Psoas muscle (tissue), 8 donors: ENCODE measurements at places on chromosomes 3 and 15. TPM values are rescaled to one million over a fixed set of nuclear protein-coding genes. Genes with fewer than 3 reads are reported as not detected.

DNA sequence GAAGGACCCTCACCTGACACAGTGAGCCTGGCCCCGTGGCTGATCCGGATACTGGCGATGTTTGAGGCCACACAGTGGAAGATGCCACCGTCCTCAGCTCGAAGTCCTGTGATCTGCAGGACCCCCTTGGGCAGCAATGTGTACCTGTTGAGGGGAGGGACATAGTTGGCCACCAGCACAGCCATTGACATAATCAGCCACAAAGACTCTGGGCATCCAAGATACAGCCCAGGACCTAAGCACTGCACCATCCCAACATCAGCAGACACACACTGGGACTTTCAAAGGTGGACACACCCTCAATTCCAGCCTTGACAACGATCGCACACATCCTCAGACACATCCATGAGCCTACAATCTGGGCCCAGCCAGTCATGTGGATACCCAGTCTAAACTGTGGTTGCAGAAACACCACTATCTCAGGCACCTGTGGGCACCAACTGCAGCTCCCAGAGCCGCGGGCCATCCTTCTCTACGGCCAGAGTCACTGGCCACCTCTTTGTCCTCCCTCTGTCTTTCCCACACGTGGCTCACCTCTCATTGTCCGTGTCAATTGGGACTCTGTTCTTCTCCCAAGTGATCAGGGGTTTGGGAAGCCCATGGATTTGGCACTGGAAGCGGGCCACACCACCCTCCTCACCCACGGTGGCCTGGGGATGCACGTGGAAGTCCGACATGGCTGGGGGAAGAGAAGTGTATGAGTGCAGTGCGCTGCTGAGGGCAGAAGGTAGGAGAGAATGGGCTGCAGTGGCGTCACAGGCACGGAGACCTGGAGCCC, 31.0 kb downstream of the RNU5B-1 start:
- DNase-seq = no peak
- no peak overlapping the region for H3K27ac ChIP-seq
- H3K36me3 ChIP-seq = no peaks in the 10 kb centered on the region
- H3K4me3 ChIP-seq = no peak overlapping the region
- H3K4me1 ChIP-seq = no peaks in the 10 kb centered on the region
- H3K27me3 ChIP-seq = peaks cover 2% of the 10 kb centered on the region

DNA sequence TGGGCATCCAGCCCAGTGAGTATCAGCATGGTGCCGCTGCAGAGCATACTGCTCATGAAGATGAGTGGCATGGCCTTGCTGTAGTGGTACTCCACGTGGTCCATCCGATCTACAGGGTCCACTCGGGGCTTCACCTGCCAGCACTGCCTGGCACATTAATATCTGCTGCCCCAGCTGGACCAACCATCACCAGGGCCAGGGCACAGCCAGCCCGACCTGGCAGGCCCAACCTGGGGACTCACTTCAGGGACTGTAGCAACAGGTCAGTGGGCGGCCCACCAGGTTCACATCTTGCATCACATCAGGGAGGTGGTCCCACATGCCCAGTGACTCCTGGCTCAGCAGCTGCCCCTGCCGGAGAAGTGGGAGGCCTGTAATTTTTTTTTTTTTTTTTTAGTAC, 48.1 kb downstream of the CDIN1 start:
- H3K4me3 ChIP-seq = no peak overlapping the region
- H3K36me3 ChIP-seq = no peaks in the 10 kb centered on the region
- H3K4me1 ChIP-seq = peaks cover 8% of the 10 kb centered on the region
- no peak overlapping the region for H3K27ac ChIP-seq
- DNase-seq = no peak
- H3K27me3 ChIP-seq = no peaks in the 10 kb centered on the region

- no peaks in the 10 kb centered on the region for H3K36me3 ChIP-seq
- no peak overlapping the region for H3K4me3 ChIP-seq
- H3K27ac ChIP-seq = peak overlapping the region; percentile 61
These were observed 14.5 kb downstream of the SEMA3G start for GRCh38 chr3:52430416-52430810.

- no peaks in the 10 kb centered on the region for H3K27me3 ChIP-seq
- DNase-seq = no peak
- H3K36me3 ChIP-seq = no peaks in the 10 kb centered on the region
- H3K27ac ChIP-seq = no peak within 1 kb of the TSS
- H3K4me3 ChIP-seq = no peak within 1 kb of the TSS
- no peaks in the 10 kb centered on the region for H3K4me1 ChIP-seq
These were observed at the start of gene RLBP1 for GRCh38 chr15:89221543-89221942. TSS of gene RLBP1 (minus strand) at chr15:89221579. CDS start at chr15:89218975, 2,604 bp downstream.

The THRB gene
- total RNA-seq = 34.8 TPM

DNA sequence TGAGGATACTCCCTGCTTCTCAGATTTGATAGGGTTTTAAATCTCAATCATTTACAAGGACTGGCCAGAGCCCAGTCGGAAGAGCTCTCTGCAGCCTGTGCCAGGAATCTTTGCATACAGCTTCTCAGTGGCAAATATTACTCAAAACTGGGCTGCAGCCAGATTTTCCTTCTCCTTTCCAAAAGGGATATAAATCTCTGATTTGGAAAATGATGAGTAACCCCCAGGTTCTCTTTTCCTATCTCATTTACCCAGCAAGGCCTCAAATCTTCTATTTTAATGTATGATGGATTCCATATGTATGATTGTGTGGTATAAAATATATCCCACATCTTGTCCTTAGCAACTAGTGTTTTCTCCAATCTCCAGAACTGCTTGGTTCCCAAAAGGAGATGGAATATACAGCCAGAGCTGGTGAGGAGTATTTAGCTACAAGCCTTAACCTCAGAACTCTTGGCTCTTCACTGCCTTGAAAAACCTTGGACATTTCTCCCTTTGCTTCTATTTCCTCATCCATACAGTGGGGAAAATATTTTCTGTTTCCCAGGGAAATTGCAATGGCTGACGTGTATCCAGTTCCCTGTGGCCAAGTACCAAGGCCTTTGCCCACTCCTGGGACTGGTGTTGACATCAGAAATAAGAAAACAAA, 114.4 kb downstream of the ATG7 start:
- H3K27ac ChIP-seq = no peak overlapping the region
- no peaks in the 10 kb centered on the region for H3K27me3 ChIP-seq
- DNase-seq = no peak
- no peaks in the 10 kb centered on the region for H3K36me3 ChIP-seq
- no peak overlapping the region for H3K4me3 ChIP-seq

DNA sequence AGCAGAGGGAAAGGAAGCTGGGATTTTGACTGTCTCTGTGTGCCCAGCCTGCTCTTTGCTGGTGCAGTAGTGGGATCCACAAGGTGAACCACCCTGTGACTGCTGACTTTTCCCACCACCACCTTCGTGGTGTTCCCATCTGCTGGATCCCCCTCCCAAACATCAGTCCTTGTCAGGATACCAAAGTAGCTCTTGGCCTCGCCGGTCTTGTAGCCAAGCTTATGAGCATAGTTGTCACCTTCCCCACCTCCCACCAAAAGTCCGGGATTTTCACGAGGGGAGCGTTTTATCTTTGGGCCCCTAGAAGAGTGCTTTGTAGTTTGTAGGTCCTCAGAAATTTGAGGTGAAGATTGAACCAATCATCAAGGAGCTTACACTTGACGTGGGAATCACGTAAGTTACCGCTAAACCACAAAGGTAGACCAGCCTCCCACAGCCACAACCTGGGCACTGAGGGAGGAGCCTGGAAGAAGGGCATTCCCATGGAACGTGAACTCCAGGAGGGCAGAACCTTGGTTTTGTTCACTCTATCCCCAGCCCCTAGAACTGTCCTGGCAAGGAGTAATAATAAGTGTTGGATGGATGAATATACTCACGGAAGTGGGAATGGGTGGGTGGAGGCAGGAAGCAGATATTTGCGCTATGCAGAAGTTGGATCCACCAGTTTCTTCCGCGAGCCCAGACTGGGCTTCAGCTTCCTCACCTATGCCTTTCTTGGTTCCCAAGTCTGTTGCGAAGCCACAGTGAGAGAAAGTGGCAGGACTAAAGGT, 814 bp upstream of the TEX264 start:
- H3K27me3 ChIP-seq = no peaks in the 10 kb centered on the region
- peaks cover 17% of the 10 kb centered on the region for H3K4me1 ChIP-seq
- peak overlapping the region; percentile 89 for H3K4me3 ChIP-seq
- H3K36me3 ChIP-seq = peaks cover 17% of the 10 kb centered on the region
- peak overlapping the region; percentile 82 for H3K27ac ChIP-seq
- DNase-seq = no peak

DNA sequence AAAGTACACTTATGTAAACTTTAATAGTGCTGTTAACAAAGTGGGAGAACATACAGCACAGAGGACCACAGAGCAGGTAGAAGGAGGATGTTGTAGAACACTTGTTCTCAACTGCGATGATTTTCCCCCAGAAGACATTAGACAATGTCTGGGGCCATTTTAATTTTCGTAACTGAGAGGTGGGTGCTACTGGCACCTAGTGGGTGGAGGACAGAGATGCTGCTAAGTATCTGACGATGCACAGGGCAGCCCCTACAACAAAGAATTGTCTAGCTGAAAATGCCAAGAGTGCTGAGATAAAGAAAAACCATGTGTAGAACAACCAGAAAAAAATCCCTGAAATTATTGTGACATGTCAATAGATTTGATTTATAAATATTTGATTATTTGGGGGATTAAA, 5.0 kb upstream of the KBTBD8 start:
- H3K4me1 ChIP-seq = no peaks in the 10 kb centered on the region
- H3K4me3 ChIP-seq = no peak overlapping the region
- no peak for DNase-seq
- H3K27ac ChIP-seq = no peak overlapping the region
- H3K27me3 ChIP-seq = peaks cover 3% of the 10 kb centered on the region
- H3K36me3 ChIP-seq = no peaks in the 10 kb centered on the region

- DNase-seq = no peak
- no peaks in the 10 kb centered on the region for H3K27me3 ChIP-seq
These were observed 14.4 kb upstream of the GMPPB start for GRCh38 chr3:49738067-49738713.

The SLC6A1 gene
- total RNA-seq = 0.30 TPM

The ISLR2 gene
- 1.3 TPM for total RNA-seq

GRCh38 chr3:13115991-13116390, 42.8 kb upstream of the IQSEC1 start:
- H3K27ac ChIP-seq = no peak overlapping the region
- peaks cover 14% of the 10 kb centered on the region for H3K4me1 ChIP-seq
- no peak for DNase-seq
- H3K4me3 ChIP-seq = no peak overlapping the region

DNA sequence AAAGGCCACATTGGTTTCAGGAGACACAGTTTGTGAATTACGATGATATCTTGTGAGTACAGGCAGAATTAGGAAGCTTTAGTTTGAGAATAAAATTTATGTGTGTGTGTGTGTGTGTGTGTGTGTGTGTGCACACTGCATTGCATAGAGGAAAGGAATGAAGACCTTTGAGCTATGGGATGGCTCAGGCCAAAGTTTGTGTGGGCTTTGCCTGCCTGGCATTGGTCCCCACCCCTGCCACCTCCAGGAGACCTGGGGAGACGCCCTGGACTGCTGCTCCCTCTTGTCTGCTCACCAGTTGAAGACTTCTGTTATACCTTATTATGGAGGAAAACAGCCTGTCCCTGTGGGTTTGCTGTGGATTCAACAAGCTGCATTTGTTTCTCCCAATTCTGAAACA, 37.2 kb downstream of the TIGIT start:
- no peaks in the 10 kb centered on the region for H3K27me3 ChIP-seq
- H3K4me1 ChIP-seq = no peaks in the 10 kb centered on the region
- H3K4me3 ChIP-seq = no peak overlapping the region
- DNase-seq = no peak

The CYP1A2 gene
- not detected for total RNA-seq

The MAP6D1 gene
- 12.3 TPM for total RNA-seq

The FMN1 gene
- 2.2 TPM for total RNA-seq

The ITGA11 gene
- total RNA-seq = 0.52 TPM

The PAQR5 gene
- 0.08 TPM for total RNA-seq

DNA sequence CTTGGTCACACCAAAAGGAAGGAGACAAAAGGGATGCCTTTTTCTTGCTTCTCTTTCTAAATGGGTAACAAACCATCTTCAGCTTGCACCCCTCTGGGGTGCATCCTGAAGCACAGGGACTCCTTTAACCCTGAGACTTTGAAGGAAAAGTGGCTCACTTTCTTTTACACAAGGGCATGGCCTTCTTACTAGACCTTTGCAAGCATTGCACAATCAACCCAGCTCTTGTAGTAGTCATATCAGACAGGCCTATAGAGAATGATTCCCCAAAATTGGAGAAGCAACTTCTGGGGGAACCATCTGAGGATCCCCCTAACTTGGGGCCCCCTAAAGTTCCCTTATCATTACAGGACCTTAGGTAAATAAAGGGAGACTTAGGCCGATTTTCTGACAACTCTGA, 56.1 kb upstream of the GK5 start:
- H3K27me3 ChIP-seq = no peaks in the 10 kb centered on the region
- no peaks in the 10 kb centered on the region for H3K36me3 ChIP-seq
- no peak for DNase-seq
- H3K4me3 ChIP-seq = no peak overlapping the region
- no peak overlapping the region for H3K27ac ChIP-seq

DNA sequence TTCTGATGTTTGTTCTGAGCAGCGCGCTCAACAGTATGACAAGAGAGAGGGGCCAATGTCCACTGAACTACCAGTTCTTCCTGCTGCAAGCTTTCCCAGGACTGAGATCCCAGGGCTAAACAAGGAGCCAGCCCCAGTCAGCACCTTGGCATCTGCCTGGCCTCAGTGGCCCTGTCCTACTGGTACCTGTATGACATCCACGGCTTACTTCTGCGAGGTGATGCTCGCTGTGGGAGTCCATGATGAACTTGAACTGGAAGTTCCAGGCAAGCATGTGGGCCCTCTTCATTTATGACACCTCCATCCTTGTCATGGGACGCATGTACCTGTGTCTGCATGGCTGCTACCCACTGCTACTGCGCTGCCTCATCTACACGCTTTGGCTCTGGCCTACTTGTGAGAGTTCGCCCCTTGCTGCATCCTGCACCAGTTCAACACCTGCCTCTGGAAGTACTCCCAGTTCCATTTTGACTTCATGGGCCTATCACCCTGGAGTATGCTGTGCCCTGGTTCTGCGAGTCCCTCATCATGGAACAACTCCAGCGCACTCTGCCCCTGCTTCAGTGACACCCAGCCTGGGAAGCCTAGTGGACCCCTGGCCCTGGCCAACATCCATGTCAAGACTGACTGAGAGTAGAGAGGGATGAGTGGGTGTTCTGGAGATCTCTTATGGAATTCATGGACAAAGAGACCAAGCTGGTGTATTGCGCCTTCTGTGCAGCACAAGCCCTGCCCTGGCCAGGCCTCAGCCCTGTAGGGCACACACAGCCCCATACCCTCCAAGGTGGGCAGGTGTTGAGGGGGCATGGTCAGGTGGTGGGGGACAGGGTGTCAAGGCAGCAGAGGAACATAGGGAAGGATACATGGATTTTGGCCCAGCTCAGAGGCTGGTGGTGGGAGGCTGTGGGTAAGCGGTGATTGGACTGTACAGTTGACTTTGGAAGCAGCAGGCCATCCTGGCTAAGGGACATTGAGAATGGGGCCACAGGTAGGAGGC, 246.8 kb downstream of the NLGN1 start:
- H3K27me3 ChIP-seq = no peaks in the 10 kb centered on the region
- no peaks in the 10 kb centered on the region for H3K4me1 ChIP-seq
- no peak for DNase-seq
- no peaks in the 10 kb centered on the region for H3K36me3 ChIP-seq
- H3K4me3 ChIP-seq = no peak overlapping the region

GRCh38 chr3:69686056-69686455, 53.2 kb upstream of the MITF start:
- no peak overlapping the region for H3K27ac ChIP-seq
- no peak overlapping the region for H3K4me3 ChIP-seq
- DNase-seq = no peak
- H3K36me3 ChIP-seq = no peaks in the 10 kb centered on the region
- no peaks in the 10 kb centered on the region for H3K27me3 ChIP-seq
- H3K4me1 ChIP-seq = peaks cover 4% of the 10 kb centered on the region
